ENCODE measurements at places on chromosomes 1 and 21. TPM values are rescaled to one million over a fixed set of nuclear protein-coding genes. Genes with fewer than 3 reads are reported as not detected.

DNA sequence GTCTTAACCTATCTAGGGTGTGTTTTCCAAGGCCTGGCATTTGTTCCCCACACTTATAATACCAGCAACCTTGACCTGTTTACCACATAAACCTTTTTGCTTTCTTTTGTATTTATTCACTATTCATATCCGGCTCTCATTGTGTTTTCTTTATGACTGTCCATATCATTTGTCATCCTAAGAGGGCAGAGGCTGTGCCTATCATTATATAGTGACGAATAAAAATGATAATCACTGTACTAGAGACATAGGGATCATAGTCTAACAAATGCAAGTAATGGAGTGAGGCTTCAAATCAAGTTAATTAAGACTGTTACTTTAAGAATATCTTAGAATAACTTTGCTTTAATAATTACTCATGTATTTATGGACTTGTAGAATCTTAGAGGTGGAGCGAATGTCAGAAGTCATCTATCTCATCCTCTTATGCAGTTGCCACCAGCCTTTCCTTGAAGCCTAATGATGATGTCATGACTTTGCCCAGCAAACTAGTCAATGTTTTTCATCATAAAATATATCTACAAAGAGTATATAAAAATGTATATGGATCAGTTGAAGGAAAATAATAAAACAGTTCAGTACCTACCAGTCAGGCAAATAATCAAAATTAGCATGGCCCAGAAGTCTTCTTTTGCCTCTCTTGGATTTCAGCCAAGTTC, 4.7 kb upstream of the ETV3 start:
- DNase-seq = no peak

C4BPA gene
- polyA plus RNA-seq = not detected

GRCh38 chr1:207335695-207336363, 14.4 kb downstream of the CD55 start:
- DNase-seq = no peak

DNA sequence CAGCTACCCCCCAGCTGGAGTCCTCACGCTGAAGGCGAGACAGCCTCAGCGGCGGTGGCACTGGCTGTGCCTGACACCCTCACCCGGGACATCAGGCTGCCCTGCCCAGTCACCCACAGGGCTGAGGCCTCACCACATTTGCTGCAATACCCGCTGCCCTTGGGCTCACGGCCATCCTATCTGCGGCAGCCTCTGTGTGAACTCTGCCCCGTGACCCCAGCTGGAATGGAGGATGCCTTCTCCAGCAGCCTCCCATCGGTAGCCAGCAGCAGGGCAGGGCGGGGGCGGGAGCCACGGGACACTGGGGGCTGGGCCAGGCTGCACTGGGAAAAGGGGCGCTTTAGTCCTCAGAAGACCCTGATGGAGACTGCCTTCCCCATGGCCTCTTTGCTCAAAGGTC, 112.4 kb upstream of the ZBTB40 start:
- no peak for DNase-seq

- no peak for DNase-seq
Measured at GRCh38 chr1:46681333-46682034, 9.8 kb downstream of the TEX38 start.

- DNase-seq = no peak
Measured at GRCh38 chr1:226407199-226407496, 745 bp downstream of the PARP1 start.

DNA sequence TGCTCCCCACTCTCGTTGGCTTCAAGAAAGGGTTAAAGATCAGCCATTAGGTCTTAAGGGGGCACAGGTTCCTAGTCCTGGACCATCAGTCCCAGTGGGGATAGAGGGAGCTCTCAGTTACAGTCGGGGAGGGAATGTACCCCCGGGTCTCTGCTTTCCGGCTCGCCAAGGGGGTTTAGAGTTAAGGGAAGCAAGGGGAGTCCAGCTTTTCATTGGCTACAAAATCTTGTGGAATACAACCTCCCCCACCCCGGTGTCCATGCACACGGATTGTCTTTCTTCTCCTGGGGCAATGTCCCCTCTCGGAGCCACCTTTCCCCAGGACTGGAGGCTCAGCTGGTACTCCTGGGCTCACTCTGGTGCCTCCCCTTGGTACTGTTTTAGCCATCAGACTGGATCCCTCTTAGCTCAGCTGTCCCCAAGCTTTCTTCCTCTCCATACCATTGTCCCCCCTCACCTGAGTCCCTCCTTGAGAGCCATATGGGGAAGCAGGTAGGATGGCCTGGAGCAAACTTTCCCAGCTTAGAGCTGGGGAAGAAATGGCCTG, at the start of gene A3GALT2:
Gene A3GALT2, minus strand, starts transcription at position 480 of the 547 bp plus-strand sequence. Its CDS starts 0 bp downstream, at position 480.
- no peak for DNase-seq

OR2L3 gene
- not detected for polyA plus RNA-seq

GRCh38 chr1:179753061-179753460, 10.0 kb downstream of the FAM163A start:
- no peak for DNase-seq

GRCh38 chr1:906600-907420, 16.9 kb upstream of the SAMD11 start:
- no peak for DNase-seq

DNA sequence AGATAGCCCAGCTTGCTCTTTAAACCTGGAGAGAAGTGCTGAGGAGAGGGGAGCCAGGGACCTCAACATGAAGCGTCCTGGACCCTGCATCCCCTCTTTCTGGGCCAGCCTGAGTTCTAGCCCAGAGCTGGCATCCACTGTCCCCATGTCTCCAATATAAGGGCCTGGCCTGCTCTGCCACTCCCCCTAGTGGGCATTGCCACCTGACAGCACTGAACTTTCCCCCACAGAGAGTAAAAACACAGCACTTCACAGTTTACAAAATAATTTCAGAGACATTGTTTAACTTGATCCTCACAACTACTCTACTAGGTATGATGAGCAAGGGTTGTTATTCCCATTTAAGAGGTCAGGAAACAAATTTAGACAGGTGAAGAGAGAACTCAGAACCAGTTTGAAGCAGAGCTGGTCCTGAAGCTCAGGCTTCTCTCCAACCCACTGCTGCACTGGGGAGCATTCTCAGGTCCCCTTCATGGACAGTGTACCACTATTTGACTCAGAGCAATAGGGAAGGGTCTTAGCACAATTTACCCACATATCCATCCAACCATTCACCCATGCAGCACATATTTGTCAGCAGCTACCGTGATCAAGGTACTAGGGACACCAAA, 151.2 kb downstream of the DMRTA2 start:
- DNase-seq = no peak

- DNase-seq = no peak
Measured at GRCh38 chr1:9782897-9783296, 40.9 kb downstream of the CLSTN1 start.

DNA sequence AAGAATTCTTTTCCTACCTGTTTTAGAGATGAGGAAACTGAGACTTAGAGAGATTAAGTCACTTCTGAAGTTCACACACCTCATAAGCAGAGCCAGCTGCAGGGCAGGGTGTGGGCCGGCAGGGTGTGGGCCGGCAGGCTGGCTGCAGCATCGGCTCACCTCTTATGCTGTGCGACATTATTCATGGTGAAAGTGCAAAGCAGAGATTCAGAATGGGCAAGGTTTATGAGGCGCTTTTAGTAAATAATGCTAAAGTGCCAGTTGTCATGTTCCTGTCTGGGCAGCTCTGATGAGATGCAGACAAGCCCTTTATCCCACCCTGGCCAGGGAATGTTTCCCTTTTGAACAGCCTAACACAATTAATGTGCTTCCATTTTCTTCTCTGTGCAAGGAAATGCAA, 14.6 kb downstream of the MAB21L3 start:
- DNase-seq = no peak

- DNase-seq = no peak
Measured at GRCh38 chr21:41251961-41252642, 64.5 kb upstream of the FAM3B start.

DNA sequence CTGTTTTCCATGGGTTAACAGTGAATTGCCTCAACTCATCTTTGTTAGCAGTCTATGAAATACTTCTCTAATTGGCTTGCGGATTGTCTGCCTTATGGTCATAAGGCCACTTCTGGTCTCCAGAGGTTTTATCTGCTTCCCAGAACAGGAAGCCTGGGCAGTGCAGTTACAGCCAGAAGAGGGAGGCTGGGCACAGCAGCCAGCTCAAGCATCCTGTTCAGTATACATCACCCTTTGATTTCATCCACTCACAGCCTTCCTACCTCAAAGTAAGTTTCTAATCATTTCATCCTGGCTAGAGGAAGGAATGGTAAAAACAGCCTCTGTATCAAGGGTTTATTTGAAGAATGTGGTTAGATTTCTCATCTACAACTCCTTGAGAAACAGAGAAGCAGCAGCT, 311.5 kb upstream of the DEPDC1 start:
- DNase-seq = no peak

GBP6 gene
- not detected for polyA plus RNA-seq

EPHB2 gene
- polyA plus RNA-seq = 4.9 TPM

DNA sequence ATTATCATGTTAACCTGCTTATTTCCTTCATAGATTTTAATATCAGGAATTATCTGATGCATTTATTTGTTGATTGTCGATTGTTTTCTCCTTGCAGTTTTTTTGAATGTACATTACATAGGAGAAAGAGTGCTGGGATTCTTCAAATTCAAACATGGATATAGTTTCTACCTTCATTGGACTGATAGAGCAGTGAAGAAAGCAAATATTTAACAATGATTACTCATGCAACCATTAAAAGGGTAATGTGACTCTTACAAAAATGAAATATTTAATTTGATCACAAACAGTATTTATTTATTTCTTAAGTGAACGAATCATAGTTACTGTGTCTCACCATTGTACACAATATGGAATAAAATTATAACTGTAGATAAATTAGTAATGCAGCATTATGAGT, 350.9 kb downstream of the BRINP3 start:
- DNase-seq = no peak

DNA sequence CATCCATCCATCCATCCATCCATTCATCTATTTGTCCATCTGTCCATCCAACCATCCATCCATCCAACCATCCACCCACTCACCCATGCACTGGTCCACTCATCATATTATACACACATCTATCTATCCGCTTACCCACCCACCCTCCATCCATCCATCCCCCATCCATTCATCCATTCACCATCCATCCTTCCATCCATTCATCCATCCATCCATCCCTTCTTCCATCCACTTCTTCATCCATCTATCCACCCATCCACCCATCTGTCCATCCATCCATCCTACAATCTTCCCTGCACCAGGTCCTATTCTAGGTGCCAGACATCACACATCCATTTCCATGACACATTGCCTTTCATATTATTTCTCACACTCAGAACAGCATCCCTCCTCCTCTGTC, 87.1 kb upstream of the ROR1 start:
- no peak for DNase-seq

RNU1-3 gene
- polyA plus RNA-seq = not detected

DNA sequence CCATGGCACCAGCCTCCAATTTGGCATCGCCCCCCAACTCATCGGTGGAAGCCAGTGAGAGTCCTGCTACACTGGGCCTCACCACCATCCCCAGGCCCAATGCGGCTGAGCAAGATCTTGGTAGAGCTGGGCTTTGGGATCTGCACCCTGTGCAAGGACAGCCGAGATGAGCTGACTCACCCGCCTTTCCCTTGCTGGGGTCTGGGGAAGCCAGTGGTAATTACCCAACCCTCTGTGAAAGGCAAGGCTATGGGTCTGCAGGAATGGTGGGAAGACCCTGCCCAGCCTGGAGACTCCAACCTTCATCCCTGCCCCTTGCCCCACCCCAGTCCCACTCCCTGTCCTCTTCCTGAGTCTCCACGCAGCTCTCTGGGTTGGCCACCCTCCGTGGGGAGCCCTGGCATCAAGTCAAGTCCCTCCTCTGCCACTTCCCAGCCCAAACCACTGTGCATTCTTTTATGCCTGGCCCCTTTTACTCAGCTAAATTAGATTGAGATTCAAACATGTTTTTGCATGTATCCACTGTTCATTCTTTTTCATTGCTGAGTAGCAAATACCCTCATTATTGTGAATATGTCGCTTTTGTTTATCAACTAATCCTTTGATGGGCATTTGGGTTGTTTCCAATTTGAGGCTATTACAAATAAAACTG, 8.8 kb downstream of the SMCP start:
- DNase-seq = no peak

DNA sequence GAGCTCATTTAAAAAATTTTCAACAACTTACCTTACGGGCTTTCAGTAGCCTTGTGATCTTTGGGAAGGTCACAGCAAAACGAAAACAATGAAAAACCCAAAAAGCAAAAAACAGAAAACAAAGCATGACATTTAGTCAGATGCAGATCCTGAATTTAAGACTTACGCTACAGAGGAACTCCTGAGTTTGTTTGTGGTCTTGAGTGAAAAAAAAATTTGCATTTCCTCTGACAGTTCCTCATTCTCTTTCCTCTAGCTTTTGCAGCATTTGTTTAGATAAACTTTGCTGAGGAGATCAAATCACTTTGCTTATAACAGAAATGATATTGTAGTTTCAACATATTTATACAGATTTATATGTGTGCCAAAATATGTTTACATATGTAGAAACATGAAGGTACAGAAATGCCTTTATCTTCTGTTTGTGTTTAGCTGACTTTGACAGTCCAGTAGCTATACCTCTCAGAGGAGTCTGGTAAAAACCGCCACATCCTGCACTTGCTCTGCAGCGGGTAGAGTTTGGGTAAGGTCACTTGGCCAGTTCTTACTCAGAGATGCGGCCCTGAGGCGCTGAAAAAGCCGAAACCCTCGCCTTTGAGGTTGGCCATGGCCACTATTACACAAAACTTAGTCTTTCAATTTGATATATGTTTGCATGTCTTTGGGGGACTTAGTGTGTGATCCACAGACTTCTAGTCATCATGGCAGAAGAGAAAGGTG, 142.5 kb downstream of the TNR start:
- DNase-seq = no peak

DNA sequence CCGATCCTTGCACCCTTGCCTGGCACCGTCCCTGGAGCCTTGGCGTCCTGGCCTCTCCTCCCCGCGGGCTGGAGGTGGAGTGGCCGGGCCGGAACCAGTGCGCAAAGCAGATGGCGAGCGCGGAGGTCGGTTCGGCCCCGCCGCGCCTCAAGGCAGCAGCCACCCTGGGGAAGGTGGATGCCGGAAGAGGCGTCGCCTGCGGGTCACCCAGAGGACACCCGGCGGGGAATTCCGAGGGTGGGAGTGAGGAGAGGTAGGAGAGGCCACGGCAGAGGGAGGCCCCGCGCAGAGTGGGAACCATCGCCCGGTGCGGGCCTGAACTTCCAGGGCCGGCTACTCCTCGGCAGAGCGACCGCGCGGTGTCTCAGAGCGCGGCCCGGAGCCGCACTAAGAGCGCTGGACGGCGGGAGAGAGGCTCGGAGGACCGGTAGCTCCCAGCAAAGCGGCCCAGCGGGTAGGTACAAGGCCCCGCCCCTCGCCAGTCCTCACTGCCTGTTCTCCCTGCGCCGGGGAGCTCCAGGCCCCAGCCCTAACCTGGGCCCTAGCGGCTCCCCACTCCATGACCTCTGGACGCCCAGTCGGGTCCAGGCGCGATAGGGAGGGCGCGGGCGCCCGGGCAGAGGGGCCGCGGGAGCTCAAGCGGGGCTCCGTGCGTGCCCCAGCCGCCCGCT, at the start of gene RNF207:
Gene RNF207, plus strand, starts transcription at position 271 of the 671 bp plus-strand sequence. CDS start 417 bp downstream, outside the sequence.
- no peak for DNase-seq

DNA sequence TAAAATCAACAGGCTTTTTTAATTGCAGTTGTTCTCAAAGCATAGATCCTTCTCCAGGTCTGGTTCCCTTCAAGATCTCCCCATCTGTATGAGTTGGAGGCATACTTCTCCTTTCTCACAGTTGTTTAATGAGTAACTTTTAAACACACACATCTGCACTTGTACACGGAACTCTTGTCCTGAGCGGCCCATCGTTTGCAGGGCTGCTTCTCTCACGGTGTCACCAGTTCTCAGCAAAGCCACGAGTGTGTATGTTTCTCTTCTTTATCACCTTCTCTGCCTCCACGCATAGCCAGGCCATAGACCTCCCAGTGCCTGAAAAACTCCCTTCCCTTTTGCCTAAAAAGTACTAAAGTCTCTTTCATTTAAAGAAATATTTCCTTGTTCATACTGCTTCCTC, 68.7 kb upstream of the ROR1 start:
- DNase-seq = no peak

Data from BJ (cell line).